ENCODE measurements at places on chromosomes 11 and 22.

- DNase-seq: no peak
These were observed 92.5 kb downstream of the CEP164 start for GRCh38 chr11:117420143-117420485.

DNA sequence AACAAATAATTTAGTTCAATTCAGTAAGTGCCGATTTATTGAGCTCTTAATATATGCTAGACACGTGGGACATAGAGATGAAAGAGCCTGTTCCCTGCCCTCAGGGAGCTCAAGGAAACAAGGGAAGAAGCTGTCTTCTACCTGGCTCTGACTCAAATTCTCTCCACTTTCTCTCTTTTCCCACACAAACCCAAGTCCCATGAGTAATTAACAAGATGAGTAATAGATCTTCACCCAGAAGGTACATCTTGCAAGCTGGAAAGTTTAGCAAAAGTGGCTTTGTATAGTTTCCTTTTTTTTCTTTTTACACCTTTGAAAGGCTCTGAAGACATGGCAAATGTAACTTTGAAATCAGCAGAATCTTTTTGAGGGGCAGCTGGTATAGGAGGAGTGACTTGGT, 48.2 kb upstream of the CHST1 start:
- DNase-seq: no peak

- no peak for DNase-seq
These were observed 11.8 kb upstream of the FNBP4 start for GRCh38 chr11:47778878-47779483.

GRCh38 chr11:65862941-65863888, 3.0 kb downstream of the MUS81 start:
- DNase-seq: no peak

DNA sequence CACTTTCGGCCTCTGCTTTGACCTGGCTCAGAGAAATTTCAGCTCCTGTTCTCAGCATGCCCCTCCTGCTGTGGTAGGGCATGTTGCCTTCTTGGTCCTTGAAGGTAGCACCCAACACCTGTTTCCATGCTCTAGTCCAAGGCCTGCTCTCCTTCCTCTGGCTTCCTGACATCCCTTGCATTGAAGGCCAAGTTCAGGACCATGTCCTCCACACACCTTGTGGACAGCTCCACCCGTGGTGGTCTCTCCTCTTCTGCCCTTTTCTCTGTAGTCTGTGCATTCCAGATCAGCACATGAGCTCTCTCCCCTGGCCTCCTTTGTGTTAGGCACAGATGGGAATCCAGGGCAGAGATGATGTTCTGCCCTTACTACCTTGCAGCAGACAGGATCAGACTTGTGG, 225.3 kb downstream of the ADAMTS15 start:
- DNase-seq: no peak

DNA sequence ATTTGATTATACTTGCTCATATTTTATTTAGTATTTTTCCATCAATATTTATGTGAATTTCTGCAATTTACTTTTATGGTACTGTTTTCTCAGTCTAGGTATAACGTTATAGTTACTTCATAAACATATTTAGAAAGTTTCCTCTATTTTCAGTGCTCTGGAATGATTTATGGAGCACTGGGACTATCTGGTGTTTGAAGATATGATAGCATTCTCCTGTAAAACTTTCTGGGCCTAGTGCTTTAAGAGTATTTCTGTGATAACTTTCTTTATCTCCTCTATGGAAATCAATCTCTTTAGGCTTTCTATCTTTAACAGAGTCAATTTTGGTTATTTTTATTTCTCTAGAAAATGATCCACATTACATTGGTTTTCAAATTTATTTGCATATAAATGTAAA, 85.1 kb downstream of the SOX6 start:
- DNase-seq: no peak

GRCh38 chr11:86143087-86144030, 74.5 kb upstream of the PICALM start:
- DNase-seq: no peak

GRCh38 chr22:48889209-48889830, 938.4 kb downstream of the BRD1 start:
- no peak for DNase-seq

DNA sequence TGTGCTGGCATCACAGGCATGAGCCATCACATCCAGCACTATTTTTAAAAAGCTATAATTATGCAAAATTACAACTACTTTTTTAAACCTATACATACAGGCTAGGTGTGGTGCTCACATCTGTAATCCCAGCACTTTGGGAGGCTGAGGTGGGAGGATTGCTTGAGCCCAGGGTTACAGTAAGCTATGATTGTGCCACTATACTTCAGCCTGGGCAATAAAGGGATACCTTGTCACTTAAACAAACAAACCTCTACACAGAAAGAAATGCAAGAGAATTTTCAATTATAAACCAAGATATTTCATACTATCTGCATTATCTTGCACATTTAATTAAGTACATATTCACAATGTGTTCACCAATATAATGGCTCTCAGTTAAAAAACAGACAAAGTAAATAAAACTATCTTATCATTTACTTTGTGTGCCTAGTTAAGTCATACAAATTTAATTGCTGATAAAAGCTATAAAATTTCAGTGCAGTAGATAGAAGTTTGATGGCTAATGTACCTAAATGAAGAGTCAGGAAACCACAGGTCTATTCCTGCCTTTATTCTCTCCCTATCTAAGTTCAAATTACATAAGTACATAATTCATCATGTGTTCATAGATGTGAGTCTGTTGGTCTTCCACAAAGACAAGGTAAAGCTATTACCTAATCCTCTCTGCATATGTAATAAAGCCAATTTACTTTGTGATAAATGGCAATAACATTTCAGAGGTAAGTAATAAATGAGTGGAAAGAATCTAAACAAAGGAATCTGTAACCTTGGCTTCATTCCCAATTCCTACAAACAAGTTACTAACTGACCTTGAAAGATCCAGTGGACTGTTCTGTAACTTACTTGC, 9.0 kb upstream of the RDX start:
- no peak for DNase-seq

GRCh38 chr11:12917822-12918221, 91.3 kb upstream of the RASSF10 start:
- DNase-seq: no peak

GRCh38 chr22:49021131-49021925, 806.3 kb downstream of the BRD1 start:
- DNase-seq: no peak

DNA sequence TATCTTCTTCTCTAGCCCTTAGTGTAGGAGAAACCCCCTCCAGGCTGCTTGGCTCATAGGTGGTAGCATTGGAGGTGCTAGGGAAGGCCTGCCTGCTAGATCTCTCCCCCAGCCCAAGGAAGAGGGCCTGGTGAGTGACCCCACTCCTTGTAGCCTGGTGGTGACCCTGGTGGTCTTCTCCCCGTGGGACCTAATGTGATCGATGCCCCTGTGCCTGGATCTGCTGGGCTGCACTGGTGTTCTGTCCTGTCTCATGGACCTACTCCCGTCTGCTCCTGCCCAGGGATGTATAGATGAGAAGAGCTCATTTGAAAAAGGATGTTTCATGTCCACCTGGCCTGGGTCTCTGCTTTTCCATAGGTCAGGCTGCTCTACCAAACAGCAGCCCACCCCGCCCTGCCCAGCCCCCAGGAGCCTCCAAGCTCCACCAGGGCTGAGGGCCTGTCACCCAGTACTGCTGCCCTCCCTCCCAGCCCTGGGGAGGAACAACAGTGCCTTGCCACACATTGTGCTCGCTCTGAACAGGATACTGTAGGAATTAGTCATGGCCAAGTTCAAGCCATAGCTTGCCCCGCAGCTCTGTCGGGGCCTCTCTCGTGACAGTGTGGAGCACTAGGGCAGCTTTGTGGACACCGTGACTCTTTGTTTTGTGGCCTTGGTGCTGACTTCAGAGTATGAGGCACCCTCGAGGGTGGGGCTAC, 19.7 kb downstream of the SLC37A2 start:
- DNase-seq: no peak

DNA sequence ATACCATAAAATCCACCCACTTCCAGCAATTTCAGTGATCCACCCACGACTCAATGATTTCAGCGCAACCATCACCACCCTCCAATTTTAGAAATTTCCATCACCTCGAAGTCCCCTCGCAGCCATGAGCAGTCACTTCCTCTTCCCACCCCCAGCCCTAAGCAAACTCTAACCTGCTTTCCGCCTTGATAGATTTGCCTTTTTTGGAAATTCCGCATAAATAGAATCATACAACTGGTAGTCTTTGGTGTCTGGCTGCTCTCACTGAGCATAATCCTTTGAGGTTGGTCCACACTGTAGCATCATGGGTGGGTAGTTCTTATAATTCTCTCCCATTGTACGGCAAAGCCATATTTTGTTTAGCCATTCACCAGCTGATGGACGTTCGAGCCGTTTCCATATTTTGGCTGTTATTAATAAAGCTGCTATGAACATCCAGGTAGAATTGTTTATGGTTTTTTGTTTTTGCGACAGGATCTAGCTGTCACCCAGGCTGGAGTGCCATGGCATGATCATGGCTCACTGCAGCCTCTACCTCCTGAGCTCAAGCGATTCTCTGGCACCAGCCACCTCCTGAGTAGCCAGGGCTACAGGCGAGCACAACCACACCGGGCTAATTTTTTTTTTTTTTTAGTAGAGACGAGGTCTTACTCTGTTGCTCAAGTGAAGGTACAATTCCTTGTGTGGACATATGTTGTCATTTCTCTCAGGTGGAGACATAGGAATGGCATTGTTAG, 16.0 kb downstream of the PIM3 start:
- no peak for DNase-seq

GRCh38 chr11:114272311-114272710, 23.9 kb upstream of the NNMT start:
- no peak for DNase-seq

GRCh38 chr22:26229910-26230309, 60.6 kb downstream of the SEZ6L start:
- no peak for DNase-seq

- no peak for DNase-seq
These were observed 103.4 kb downstream of the BRD1 start for GRCh38 chr22:49724030-49724892.

DNA sequence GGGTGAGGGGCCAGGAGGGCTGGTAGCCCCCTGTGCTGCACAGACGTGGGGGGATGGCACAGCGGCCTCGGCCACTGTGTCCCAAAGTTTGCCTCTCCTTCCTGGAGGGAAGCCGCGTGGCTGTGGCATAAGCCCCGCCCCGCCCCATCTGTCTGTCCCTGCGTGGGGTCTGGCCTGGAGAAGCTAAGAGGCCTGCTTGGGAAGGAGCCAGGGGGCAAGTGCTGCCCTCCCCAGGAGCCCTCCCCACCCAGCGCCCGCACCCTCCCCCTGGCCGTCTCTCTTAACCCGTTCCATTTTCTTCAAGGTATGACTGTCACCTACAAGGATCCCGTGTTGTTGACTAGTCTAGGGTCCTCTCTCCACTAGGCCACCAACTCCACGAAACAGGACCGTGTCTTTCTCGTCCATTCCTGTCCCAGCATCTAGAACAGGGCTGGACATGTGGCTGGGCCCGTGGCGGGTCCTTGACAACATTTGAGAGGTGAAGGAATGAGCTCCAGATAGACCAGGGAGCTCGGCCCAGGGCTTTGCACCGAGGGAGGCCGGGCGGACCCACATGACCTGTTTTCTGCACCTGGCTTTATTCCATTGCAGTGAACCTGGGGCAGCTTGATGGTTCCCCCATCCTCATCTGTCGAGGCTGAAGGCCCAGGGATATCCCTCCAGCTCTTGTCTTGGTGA, 428.0 kb downstream of the TBC1D22A start:
- DNase-seq: no peak

- DNase-seq: no peak
These were observed 9.5 kb downstream of the YPEL4 start for GRCh38 chr11:57640068-57640800.

- no peak for DNase-seq
These were observed 47.0 kb upstream of the CCDC89 start for GRCh38 chr11:85732965-85733364.

- no peak for DNase-seq
These were observed 64.7 kb downstream of the NRXN2 start for GRCh38 chr11:64658265-64658664.

GRCh38 chr11:108224911-108225786, 2.3 kb downstream of the ATM start:
- DNase-seq: no peak

DNA sequence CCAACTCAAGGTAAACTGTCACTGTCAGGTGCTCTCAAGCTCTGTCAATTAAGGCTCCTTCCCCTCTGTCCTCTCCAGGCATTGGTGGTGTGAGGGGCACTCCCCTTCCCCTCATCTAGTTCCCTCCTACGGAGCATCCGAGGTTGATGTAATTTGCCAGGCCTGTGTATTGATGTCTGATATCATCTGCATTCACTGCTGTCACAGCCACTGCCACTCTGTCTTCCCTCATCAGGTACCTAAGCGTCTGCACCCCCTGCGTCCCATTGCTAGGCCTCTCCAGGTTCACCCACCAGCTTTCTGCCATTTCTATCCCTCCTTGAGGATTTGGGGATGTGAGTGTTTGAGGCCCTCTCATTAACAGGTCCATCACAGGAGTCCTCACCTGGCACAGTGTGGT, 50.0 kb upstream of the SYT13 start:
- DNase-seq: no peak

- DNase-seq: no peak
These were observed 460.5 kb downstream of the LRRC4C start for GRCh38 chr11:40998920-40999319.

GRCh38 chr11:61198361-61198760, 5.0 kb upstream of the PGA3 start:
- DNase-seq: no peak

- no peak for DNase-seq
These were observed 185.5 kb downstream of the MAML2 start for GRCh38 chr11:96157517-96157873.

- no peak for DNase-seq
These were observed 336.2 kb downstream of the ETS1 start for GRCh38 chr11:128251140-128251539.

- DNase-seq: no peak
These were observed 19.1 kb downstream of the MPEG1 start for GRCh38 chr11:59193587-59194130.

DNA sequence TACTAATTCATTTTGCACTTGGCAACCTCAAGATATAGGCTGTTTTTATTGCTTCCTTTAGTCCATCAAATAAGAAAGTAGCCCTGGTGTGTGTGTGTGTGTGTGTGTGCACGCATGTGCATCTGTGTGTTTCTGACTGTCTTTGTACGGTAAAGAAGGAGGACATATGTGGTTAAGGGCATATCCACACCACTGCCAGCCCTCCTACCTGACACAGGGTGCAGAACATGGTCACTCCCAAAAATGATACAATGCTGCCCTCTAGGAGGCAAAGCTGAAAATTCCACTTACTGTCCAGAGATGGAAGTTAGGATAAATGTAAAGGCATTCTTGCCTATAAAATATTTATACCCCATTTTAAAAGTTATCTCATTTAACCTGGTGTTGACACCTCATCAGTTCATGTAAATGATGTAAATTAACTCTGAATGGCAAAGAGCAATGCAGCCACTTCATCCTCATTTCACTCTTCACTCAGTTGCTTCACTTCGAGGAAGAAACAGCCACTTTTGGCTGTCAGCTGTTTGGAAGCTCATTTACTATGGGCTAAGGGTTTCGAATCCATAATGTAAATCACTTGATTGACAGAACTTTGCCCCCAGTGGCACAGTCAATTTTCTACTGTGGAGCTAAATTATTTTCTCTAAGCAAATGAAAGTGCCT, 83.1 kb upstream of the MTNR1B start:
- no peak for DNase-seq

GRCh38 chr11:94576306-94576705, 9.1 kb downstream of the PIWIL4 start:
- no peak for DNase-seq

Measured in stimulated activated CD8-positive, alpha-beta memory T cell treated with anti-CD3 and anti-CD28 coated beads, Interleukin-4, amount 100 ng/mL, for 1 hour (primary cell).